ENCODE measurements at places on chromosomes 11 and 22. TPM values are rescaled to one million over a fixed set of nuclear protein-coding genes. Genes with fewer than 3 reads are reported as not detected.

DNA sequence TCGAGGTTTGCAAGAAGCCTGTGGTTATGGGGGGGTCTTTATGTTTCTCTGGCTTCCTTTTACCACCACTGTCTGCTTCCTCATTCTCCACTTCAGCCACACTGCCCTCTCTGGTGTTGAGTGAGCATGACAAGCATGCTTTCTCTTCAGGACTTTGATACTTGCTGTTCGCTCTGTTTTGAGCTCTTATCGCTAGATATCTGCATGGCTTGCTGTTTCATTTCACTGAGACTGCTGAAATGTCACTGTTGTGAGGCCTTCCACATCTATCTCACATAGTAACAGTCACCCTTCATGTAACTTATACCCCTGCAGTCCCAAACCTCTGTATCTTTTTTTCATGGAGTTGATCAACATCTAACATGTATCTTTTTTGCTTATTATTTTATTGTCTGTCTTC, 59.8 kb downstream of the TMEM135 start:
- H3K36me3 ChIP-seq, result peaks cover 4% of the 10 kb centered on the region

Gene XKR3
- not detected for total RNA-seq

DNA sequence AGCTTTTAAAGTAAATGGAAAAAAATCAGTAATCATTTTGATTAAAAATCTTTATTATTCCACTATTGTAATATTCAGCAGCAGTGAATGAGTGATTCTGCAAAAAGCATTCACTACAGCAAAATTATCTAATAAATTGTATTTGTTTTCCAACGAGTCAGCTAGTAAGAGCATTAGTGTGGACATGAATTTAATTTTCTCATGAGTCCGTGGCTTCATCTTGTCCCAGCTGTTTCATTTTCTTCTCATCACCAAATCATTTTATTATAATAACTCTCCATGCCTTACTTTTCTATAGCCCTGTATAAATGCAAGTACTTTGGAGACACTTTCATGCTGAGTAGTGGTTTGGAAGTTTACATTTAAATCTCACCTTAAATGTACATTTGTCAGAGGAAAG, 66.2 kb downstream of the FANCF start:
- H3K4me1 ChIP-seq, result peaks cover 28% of the 10 kb centered on the region
- H3K4me3 ChIP-seq, result no peak overlapping the region
- H3K27ac ChIP-seq, result peak overlapping the region; percentile 69
- H3K36me3 ChIP-seq, result no peaks in the 10 kb centered on the region
- H3K27me3 ChIP-seq, result peaks cover 1% of the 10 kb centered on the region
- no peak for DNase-seq

DNA sequence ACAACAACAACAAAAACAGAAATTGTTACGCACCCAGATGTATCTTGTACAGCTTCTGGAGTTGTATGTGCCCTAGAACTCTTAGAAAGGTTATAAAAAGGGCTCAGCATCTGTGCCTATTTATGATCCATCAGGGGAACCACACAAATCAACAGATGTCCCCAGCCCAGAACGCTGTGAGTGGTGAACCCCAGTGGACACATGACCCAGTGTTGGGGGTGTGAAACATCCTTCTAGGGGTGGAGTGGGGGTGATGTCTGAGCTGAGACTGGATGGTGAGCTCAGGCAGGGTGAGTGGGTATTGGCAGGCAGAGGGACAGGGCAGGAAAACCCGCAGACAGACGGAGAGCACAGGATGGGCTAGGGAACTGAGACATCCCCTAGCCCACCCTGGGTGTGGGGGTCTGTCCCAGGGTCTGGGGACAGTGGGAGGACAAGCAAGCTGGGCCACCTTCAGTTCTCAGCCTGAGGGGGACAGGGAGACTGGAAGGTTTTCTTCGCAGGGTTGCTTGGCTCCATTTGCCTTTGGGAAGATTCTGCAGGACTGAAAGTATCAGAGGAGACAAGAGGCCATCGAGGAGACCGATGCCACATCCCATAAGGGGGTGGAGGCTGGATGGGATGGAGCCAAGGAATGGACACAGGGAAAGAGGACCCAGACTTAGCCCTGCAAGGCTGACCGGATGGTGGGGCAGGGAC, 5.8 kb upstream of the EMID1 start:
- DNase-seq, result peak; percentile 4
- no peak overlapping the region for H3K27ac ChIP-seq
- peaks cover 8% of the 10 kb centered on the region for H3K27me3 ChIP-seq
- no peak overlapping the region for H3K4me3 ChIP-seq
- no peaks in the 10 kb centered on the region for H3K36me3 ChIP-seq

Gene APOL4
- total RNA-seq, result not detected

GRCh38 chr22:28351476-28351875, 328.2 kb downstream of the TTC28 start:
- peak overlapping the region; percentile 85 for H3K4me3 ChIP-seq
- H3K4me1 ChIP-seq, result peaks cover 62% of the 10 kb centered on the region
- no peaks in the 10 kb centered on the region for H3K36me3 ChIP-seq
- no peak for DNase-seq

Gene IL17REL
- not detected for total RNA-seq

GRCh38 chr11:59859673-59860072, 6.6 kb downstream of the TCN1 start:
- H3K4me1 ChIP-seq, result no peaks in the 10 kb centered on the region
- no peaks in the 10 kb centered on the region for H3K27me3 ChIP-seq
- no peak overlapping the region for H3K4me3 ChIP-seq

- no peak for DNase-seq
- H3K36me3 ChIP-seq, result peaks cover 18% of the 10 kb centered on the region
- no peak overlapping the region for H3K4me3 ChIP-seq
- peaks cover 2% of the 10 kb centered on the region for H3K27me3 ChIP-seq
- no peak overlapping the region for H3K27ac ChIP-seq
Measured at GRCh38 chr11:78666675-78667160, 92.1 kb upstream of the NARS2 start.

Gene TNKS1BP1
- total RNA-seq, result 198 TPM

Gene PPME1
- total RNA-seq, result 65.1 TPM

Gene OR51I2
- not detected for total RNA-seq

Gene SMIM35
- total RNA-seq, result not detected

- no peaks in the 10 kb centered on the region for H3K27me3 ChIP-seq
- H3K4me3 ChIP-seq, result no peak overlapping the region
- H3K4me1 ChIP-seq, result no peaks in the 10 kb centered on the region
- no peaks in the 10 kb centered on the region for H3K36me3 ChIP-seq
- H3K27ac ChIP-seq, result no peak overlapping the region
- DNase-seq, result no peak
Measured at GRCh38 chr11:102784380-102784779, 4.0 kb upstream of the MMP10 start.

DNA sequence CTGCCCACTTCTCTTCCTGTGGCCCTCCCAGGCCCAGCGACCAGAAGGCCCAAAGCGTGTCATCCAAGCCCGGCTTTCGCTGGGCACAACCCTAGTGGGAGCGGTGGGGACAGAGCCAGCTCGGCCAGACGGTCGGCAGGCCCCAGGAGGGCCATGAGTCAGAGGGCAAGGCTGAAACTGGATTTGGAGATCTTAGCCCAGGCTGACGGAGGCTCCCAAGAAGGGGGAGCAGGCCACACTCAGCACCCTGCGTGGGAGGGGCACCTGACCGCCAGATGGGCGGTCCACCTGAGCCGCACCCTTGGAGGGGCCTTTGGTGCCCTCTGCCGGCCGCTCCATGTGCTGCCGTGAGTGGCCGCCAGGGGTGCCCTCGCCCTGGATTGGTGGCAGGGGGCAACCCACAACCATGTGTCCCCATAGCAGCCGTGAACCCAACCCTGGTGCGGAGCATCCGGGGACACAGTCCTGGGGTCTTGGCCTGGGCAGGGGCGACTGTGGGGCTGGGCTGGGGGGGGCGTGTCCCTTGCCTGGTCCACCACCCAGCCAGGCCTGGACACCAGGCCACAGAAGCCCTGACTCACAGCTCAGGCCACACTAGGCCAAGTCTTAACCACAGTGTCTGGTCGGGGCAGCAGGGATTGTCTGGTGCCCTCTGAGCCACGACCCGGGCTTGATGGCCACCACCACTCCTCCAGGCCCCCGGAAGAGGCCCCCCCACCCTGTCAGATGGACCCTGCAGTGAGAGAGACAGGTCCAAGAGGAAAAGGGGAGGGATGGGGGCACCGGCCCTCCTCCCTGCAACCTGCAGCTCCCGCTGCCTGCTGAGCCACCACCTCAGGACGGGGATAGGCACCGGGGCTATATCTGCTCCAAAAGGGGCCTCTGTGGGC, 19.2 kb upstream of the TALDO1 start:
- H3K27me3 ChIP-seq, result peaks cover 6% of the 10 kb centered on the region
- H3K4me3 ChIP-seq, result no peak overlapping the region
- H3K27ac ChIP-seq, result no peak overlapping the region
- peak; percentile 83 for DNase-seq
- no peaks in the 10 kb centered on the region for H3K4me1 ChIP-seq
- no peaks in the 10 kb centered on the region for H3K36me3 ChIP-seq

GRCh38 chr11:101563166-101563565, 20.6 kb downstream of the TRPC6 start:
- peaks cover 1% of the 10 kb centered on the region for H3K4me1 ChIP-seq
- H3K27me3 ChIP-seq, result no peaks in the 10 kb centered on the region
- H3K27ac ChIP-seq, result no peak overlapping the region
- H3K4me3 ChIP-seq, result no peak overlapping the region

Gene GAB4
- total RNA-seq, result 0.15 TPM

Gene EHF
- not detected for total RNA-seq

DNA sequence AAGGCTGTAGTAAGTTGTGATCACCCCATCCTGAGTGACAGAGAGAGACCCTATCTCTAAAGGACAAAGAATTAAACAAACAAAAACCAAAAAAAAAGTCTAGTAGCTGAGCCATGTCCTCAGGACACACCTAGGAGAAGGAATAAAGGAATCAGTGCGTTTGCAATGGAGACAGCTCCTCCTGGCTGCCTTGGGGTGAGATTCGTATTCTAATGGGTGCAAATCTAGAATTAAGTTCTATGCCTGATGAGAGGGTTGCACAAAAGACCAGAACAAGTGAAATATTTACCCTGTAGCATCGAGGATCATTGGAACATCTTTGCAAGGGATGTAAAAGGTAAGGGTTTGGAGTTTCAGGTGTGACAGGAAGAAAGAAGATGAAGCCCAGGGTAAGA, 70.3 kb upstream of the BMAL1 start:
- H3K27me3 ChIP-seq, result no peaks in the 10 kb centered on the region
- H3K36me3 ChIP-seq, result no peaks in the 10 kb centered on the region
- no peak overlapping the region for H3K27ac ChIP-seq
- no peak overlapping the region for H3K4me3 ChIP-seq

GRCh38 chr11:34640050-34640923, 19.4 kb downstream of the EHF start:
- H3K4me3 ChIP-seq, result no peak overlapping the region
- H3K36me3 ChIP-seq, result no peaks in the 10 kb centered on the region
- peaks cover 2% of the 10 kb centered on the region for H3K27me3 ChIP-seq
- DNase-seq, result no peak

DNA sequence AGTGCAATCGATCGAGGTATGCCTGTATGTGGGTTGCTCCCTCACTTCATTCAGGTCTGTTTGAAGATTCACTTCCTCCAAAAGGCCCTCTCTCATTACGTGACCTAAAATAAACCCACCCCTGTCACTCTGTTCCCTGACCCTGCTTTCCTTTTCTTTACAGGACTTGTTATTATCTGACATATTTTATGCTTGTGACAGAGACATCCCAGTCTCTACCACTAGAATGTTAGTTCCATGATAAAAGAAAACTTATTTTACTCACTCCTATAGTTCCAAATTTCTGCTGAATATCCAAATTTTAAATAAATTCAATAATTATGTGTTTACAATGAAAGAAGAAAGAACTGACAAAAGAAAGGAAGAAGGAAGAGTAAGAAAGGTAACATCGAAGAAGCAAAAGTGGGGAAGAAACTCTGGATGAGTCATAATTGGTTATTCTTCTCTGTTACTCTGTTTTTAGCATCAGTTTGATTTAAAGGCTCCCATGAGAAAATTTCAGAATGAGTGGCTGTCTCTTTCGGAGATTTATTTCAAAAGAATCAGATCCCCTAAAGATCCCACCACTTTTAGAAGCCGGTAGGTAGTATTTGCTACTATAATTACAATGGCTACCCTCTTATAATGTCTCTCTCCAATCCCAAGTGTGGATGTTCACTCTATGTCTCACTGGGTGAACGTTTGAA, 33.5 kb downstream of the ENTHD1 start:
- no peak for DNase-seq
- H3K27me3 ChIP-seq, result no peaks in the 10 kb centered on the region
- H3K4me1 ChIP-seq, result peaks cover 9% of the 10 kb centered on the region
- no peak overlapping the region for H3K4me3 ChIP-seq

GRCh38 chr11:112797648-112798293, 163.4 kb upstream of the NCAM1 start:
- peaks cover 55% of the 10 kb centered on the region for H3K4me1 ChIP-seq
- H3K36me3 ChIP-seq, result peaks cover 3% of the 10 kb centered on the region
- peaks cover 10% of the 10 kb centered on the region for H3K27me3 ChIP-seq
- H3K27ac ChIP-seq, result peak overlapping the region; percentile 80

GRCh38 chr11:94849839-94850238, 81.7 kb downstream of the AMOTL1 start:
- no peak overlapping the region for H3K4me3 ChIP-seq
- no peaks in the 10 kb centered on the region for H3K27me3 ChIP-seq
- H3K36me3 ChIP-seq, result peaks cover 17% of the 10 kb centered on the region
- H3K27ac ChIP-seq, result no peak overlapping the region
- no peaks in the 10 kb centered on the region for H3K4me1 ChIP-seq
- no peak for DNase-seq

All from glutamatergic neuron (in vitro differentiated cells).